Renal cortex interstitium (tissue), 15 donors: ENCODE measurements at places on chromosomes 13 and 19.
A peak's percentile ranks its signal among the peaks of the same experiment; 100 is the strongest.

GRCh38 chr13:108961542-108962125 is 332.2 kb downstream of the MYO16 start:
- peak; percentile 45 for DNase-seq

DNA sequence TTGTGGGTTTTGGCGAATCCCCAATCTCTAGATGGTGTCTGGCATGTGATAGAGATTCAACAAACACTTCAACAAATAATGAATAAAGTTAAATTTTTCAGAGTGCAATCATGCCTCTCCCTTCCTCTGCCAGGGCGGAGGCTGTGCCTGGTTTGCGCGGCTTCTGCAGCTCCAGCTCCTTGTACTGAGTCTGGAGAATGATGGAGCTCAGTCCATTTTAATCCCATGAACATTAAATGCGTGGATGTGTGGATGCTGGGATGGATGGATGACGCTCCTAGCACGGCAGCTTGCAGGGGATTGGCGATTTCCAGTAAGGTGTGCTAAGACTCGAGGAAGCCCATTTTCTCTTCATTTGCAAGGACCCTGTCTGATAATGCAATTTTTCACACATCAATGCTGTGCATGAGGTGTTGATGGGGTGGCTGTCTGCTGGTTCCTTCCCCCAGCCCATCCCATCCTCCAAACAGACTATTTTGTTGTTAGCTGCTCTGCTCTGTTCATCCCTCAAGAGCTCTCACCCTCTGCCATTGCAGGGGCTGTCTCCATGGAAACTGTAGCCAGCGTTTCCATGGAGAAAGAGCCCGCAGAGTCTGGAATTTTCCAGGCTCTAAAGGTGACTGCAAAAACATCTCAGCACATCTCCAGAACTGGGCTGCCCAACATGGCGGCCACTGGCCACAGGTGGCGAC is 92.6 kb upstream of the PEG3 start:
- DNase-seq: no peak

GRCh38 chr13:108830916-108831315 is 201.5 kb downstream of the MYO16 start:
- DNase-seq: no peak

DNA sequence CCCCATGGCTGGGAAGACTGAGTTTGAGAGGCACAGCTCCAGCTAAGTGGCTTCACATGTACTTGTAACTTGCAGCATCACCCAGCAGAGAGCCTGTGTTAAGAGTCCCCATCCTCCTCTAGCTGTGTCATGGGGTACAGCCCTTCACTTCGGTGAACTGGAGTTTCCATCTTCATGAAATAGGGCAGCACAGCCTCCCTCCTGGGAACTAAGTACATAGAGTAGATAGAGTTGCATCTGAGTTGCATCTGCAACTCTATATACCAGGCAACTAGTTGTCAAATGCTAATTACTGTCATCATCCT is 1.2 kb downstream of the PRDX2 start:
- no peak for DNase-seq

- no peak for DNase-seq
Measured at GRCh38 chr13:42361701-42362100, 89.7 kb downstream of the AKAP11 start.

GRCh38 chr19:18433735-18434398 is 4.1 kb downstream of the ISYNA1 start:
- no peak for DNase-seq

DNA sequence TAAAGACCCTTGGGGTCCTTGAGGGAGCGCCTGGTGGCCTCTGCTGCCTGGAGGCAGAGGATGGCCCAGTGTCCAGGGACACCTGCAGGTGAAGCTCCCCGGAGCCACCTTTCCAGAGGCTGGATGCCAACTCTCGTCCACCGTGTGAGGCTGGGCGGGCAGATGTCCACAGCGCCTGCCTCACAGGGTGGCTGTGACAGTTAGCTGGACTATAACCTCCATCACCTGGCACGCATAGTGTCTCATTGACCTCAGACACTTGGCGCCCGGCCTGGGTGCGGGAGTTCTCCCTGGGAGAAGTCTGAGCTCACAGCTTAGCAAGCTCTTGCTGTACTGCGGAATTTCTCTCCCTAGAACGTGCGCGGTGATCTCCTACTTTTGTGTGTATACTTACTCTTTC is 9.8 kb downstream of the BICRA start:
- DNase-seq: no peak

DNA sequence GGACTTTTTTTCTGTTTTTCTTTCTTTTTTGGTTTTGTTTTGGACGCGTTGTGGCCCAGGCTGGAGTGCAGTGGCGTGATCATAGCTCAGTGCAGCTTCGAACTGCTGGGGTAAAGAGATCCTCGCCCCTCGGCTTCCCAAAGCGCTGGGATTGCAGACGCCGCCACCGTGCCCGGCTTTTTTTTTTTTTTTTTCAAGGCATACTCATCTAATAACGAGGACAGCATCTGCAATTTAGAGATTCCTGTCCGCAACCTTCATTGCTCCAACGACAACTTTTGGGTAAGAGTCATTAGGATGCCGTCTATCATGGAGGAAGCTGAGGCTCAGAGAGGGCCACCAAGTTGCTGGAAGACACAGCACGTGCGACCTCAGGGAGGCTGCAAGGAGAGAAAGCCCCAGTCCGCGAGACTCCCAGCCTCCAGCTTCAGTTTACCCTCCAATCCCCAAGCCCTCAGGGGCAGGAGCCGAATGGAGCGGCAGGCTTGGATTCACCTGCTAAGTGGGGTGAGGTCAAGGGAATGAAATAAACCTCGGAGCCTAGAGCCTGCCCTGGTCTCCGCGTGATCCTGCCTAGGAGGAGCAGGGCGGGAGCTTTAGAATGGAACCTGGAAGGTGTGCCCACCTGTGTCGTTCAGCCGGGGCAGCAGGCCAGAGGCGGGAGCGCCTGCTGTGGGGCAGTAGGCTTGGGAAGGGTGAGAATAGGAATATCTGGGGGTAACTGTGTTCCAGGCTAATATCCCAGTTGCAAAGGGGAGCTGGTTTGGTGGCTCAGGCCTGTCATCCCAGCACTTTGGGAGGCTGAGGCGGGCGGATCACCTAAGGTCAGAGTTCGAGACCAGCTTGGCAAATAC is 676 bp upstream of the POLRMT start:
- no peak for DNase-seq

DNA sequence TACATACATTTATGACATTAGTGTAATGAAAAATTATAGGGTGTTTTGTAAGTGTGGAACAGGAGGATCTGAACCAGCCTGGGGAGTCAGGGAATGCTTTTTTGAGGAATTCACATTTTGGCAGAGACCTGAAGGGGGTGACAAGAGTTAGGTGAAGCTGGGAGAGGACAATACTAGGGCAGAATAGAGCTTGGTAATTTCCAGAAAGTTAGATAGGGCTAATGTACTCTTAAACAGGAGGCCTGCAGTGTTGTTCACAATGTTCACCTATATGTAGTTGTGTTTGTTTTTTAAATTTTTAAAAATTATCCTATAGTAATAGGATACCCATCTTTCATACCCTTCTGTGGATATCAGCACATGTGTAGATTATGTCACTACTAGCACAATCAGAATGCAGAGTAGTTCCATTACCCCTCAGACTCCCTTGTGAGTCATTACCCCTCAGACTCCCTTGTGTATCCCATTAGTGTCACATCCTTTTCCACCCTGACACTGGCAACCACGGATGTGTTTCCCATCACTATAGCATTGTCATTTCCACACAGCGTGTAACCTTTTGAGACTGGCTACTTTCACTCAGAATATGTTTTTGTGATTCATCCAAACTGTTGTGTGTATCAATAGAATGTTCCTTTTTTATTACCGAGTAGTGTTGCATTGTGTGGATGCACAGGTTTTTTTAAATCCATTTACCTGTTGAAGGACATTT is 43.1 kb downstream of the PCCA start:
- DNase-seq: no peak

DNA sequence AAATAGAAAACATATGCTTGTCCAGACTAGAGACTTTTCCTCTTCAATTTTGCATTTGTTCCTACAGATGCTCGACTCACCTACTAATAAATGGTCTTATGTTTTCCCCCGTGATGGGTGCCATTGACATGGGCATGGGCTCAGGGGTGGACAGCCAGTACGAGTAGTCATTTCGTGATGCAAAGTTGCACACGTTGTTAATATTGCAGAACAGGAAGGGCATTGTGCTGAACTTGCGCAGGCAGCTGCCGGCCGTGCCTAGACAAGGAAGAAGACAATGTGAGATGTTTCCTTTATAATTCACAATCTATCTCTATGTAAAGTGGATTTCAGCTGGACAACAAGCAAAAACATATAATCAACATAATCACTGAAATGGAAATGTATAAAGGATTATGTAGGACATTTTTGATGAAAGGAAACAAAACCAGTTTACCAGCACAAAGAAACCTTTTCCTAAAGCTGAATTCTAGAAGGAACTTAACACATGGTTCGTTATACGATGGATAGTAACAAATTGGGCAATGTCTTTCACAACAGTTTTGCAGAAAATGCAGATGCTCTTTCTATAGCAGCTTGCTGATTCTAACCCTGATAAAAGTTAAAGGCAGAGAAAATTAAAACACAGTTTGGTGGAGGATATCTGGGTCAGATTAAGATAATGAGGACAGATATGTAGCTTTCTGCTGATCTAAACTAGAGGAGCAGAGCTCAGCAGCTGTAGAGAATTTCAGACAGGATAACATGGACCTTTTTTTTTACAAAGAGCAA is 145.7 kb downstream of the COL4A1 start:
- DNase-seq: no peak

- DNase-seq: no peak
Measured at GRCh38 chr19:21430675-21431074, 33.7 kb downstream of the ZNF493 start.

- DNase-seq: no peak
Measured at GRCh38 chr13:95137096-95137495, 164.2 kb downstream of the ABCC4 start.

DNA sequence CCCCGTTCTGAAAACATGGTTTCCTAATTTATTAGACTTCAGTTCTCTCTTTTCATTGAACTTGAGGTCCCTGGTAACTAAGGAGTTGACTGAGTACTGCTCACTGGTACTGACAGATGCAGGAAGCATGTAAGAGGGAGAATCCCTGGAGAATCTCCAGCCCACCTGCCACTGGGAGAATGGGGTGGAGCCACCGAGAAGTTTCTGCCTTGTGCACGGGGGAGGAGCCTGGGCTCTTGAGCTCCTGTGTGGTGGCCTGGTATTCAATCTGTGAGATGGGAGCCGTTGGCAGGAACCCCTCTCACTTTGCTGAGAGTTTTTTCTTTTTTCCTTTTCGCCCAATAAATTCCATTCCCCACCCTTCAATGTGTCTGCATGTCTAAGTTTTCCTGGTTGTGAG is 13.2 kb upstream of the AKAP11 start:
- DNase-seq: no peak

- DNase-seq: no peak
Measured at GRCh38 chr13:24407844-24408243, 98.5 kb downstream of the C1QTNF9 start.

DNA sequence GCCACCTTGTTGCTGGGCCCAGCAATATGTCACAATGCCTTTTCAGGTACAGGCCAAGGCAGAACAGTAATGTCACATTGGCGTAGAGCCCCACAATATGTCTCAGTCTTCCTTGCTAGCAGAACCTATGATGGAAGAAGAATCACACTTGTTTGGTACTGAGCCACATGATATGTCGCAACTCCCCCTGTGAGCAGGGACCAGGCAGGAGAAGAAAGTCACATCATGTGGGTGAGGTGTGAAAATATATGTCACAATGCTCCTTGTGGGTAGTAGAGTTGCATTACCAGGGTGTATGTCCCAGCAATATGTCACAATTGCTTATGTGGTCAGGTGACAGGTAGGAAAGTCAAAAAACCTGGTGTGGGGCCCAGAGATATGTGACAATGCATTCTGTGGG is 7.1 kb upstream of the ZNF91 start:
- no peak for DNase-seq

- no peak for DNase-seq
Measured at GRCh38 chr13:23644527-23645138, 74.4 kb downstream of the TNFRSF19 start.

- DNase-seq: no peak
Measured at GRCh38 chr13:21932578-21932977, 261.7 kb downstream of the FGF9 start.

- DNase-seq: no peak
Measured at GRCh38 chr13:97946951-97947588, 6.4 kb upstream of the IPO5 start.

GRCh38 chr19:35211545-35212230 is 16.9 kb downstream of the FAM187B start:
- DNase-seq: no peak

- DNase-seq: peak; percentile 41
Measured at GRCh38 chr13:98098516-98098915, 44.4 kb upstream of the FARP1 start.

DNA sequence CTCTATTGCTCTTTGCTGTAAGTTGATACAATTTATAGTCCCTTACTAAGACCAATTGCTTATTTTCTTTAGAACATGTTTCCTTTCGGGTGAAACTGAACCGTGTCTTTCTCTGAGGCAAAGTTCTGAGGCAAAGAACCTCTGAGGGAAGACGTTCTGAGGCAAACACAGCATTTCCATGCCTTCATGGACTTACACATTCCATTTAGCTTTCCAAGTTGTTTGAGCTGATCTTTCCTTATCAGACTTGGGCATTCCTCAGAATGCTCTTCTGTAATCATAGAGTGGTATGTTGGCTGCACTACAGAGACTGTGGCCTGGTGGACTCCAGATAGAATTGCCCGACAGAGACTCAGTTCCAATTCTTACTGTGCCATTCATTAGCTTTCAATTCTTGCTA is 579.1 kb downstream of the KCTD12 start:
- no peak for DNase-seq

- no peak for DNase-seq
Measured at GRCh38 chr13:49110913-49111170, 109.3 kb upstream of the MLNR start.

DNA sequence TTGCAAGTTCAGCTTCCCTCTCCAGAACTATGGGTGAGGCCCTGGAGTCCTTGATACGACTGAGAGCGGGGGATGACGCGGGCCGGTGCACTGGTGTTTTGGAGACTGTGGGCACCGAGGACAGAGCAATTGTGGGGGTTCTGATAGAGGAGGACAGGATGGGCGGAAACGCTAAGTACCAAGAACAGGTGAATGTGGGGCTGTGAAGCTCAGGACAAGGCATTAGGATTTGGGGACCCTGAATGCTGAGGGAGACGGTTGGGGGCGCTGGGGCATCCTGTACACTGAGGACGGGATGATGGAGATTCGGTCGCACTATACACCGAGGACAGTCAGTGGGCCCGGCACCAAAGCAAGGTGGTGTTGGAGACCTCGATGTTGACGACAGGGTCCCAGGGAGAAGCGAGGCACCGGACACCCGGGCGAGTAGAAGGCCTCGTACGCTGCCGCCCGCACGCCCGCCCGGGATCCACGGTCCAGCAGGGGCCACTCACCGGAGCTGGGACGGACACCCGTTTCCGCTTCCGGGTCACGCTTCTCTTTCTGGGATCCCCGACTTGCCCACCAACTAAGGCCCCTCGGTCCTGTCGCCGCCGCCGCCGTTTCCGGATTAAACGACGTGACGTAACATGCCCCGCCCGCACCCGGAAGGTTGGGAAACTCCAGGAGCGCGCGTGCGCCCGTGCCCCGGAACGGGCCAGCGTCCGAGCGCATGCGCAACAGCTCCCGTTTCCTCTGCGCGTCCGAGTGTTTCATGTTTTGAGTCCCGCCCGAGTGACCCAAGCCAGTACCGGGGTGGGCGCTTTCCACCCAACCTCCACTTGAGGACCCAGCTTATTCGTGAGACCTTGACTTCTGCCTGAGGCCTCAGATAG is at the start of gene CHMP2A:
Gene CHMP2A (minus strand): TSS at position 612 of the 875 bp plus-strand sequence. CDS start 893 bp downstream, outside the sequence.
- DNase-seq: peak; percentile 91

- DNase-seq: no peak
Measured at GRCh38 chr19:38445362-38445761, 11.9 kb downstream of the RYR1 start.
